ENCODE measurements at places on chromosomes 3 and 15. TPM values are rescaled to one million over a fixed set of nuclear protein-coding genes. Genes with fewer than 3 reads are reported as not detected.
A peak's percentile ranks its signal among the peaks of the same experiment; 100 is the strongest.

The GPR176 gene
- total RNA-seq = 0.09 TPM

The LCTL gene
- not detected for total RNA-seq

DNA sequence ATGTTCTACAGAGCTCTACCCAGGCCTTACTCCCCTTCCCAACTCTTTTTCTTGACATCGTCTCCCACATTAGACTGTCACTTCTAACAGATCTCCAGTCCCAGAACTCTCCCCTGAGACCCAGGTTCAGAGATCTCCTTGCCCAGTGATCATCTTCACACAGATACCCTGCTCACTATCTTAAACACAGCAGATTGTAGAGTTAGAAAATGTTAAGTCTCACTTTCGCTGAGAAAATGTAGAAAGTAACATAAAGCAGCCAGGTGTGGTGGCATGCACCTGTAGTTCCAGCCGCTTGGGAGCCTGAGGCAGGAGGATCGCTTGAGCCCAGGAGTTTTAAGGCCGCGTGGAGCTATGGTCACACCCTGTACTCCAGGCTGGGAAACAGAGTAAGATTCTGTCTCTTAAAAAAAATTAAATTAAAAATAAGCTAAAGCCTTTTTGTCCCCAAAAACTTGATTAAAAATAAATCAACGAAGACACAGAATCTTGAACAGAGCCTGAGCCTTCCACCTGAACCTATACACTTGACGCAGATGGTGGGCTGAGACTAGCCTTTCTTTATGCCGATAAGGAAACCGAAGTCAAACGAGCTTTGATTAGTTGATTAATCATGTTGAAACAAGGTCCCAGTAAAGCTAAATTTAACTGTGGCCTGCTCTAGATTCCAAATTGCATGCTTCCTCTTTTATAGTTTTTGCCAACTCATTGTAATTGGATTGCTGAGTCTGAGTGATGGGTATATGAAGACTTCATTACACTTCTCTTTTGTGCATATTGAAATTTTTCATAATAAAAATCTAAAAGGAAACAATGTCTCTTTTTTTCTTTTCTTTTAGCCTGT is 31.3 kb upstream of the BLM start:
- peak; percentile 5 for ATAC-seq

DNA sequence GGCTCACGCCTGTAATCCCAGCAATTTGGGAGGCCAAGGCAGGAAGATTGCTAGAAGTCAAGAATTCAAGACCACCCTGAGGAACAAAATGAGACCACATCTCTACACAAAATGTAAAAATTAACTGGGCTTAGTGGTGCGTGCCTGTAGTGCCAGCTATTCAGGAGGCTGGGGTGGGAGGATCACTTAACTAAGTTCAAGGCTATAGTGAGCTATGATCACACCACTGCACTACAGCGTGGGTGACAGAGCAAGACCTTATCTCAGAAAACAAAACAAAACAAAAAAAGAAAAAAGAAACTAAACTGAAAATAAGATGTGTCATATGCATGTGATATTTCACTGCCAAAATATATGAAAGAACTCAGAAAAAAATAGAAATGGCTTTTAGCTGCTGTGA is 243.3 kb upstream of the CCDC54 start:
- ATAC-seq = no peak
